ENCODE measurements at places on chromosomes 6 and 20.

DNA sequence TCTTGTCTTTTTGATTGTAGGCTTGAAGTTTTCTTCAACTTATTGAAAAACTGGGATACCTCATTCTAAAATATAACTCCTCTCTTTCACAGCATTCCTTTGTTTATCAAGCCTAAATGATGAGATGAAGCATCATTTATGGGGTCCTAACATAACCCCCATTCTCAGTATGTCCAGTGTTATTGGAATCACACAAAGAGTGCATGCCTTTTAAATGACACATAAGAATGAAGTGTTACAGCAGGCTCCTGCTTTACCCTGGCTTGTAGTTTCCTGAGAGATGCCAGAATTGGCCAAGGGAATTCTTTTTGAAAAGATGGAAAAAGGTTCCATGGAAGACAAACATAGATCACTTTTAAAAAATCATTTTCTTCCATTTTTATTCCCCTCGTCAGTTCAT, 502.4 kb downstream of the BCKDHB start:
- no peak for DNase-seq

DNA sequence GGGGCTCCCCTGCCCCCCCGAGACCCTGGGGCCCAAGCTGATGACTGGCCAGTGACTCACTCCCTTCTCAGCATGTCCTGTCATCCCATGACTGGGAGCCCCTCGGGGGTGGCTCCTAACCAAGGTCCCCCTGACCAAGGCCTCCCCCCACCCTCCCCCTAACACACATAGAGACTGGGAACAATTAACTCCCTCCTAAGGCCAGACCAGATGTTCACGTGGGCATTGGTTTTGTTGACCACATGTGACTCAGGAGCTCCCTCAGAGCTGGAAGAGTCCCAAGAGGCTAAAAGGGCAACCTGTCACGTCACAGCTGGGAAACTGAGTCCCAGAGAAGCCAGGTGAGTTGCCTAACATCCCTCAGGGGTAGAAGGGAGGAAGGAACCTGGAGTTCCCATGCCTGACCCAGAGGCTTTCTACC, 10.6 kb upstream of the CCN5 start:
- DNase-seq: no peak

- no peak for DNase-seq
These were observed 29.3 kb upstream of the EZR start for GRCh38 chr6:158848490-158848895.

- DNase-seq: no peak
These were observed 189.4 kb downstream of the DLL1 start for GRCh38 chr6:170101281-170102035.

DNA sequence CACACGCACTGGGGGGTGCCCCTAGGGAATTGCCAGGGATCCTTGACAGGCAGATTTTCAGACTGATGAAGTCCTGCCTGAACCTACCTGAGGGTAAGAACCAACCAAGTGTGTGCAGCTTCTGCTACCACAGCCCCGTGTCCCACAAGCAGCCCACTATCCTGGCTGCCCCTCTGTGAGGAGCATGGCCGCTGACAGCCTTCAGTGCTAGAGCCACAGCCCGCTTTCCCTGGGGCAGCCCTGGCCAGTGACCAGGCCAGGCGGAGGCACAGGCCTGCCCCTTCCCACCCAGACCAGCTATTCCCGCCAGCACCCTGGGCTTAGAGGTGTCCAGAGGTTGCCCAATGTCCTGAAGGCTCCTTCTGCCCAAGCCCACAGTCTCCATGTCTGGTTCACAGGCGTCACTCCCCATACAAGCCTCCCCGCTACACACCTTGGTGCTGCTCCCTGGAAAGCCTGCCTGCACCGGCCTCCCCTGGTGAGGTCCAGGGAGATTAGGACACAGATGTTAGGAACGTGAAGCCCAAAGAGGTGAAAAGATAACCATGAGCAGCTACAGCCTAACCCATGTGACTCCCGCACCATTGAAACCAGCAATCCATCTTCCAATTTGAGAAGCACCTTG, 207.0 kb downstream of the SYNDIG1 start:
- no peak for DNase-seq

GRCh38 chr6:37538107-37538506, 38.4 kb upstream of the CCDC167 start:
- DNase-seq: peak; percentile 39

- DNase-seq: no peak
These were observed 312.7 kb downstream of the LAMA2 start for GRCh38 chr6:129195643-129196042.

DNA sequence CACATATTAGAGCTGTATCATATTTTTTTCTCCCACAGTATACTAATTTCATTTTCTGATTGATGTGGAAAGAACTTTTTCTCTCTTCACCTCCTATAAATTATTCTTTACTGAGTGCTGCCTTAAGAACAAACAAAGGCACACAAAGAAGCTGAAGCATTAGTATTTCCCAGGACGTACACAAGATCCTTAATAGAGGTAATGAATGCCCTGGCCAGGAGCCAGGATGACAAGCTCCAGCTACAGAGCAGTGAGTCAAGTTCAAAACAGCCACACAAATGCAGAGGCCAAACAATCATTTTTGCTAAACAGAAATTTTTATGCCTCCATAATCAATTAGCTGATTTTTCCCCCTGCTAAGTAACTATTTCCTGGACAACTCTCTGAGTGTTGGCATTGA, 639.6 kb downstream of the EPHA7 start:
- DNase-seq: no peak

DNA sequence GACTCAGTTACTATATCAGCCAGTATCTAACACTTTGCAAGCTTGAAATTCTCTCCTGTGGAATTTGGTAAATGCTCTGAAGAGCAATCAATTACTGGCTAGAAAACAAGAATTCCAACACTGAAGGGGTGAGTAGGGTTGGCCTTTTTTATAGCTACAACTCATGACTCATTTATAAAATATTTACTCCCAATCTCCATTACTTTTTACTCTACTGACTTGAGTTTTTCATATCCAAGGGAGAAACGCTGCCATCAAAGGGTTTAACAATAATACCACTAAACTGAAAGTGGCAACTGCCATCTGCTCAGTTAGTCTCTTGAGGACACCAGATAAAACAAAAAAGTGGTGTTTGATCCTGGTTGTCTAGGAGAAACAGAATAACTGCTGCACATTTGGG, 203.1 kb downstream of the UBE3D start:
- DNase-seq: peak; percentile 21

GRCh38 chr6:25928562-25929324, 1.7 kb downstream of the SLC17A2 start:
- DNase-seq: no peak

DNA sequence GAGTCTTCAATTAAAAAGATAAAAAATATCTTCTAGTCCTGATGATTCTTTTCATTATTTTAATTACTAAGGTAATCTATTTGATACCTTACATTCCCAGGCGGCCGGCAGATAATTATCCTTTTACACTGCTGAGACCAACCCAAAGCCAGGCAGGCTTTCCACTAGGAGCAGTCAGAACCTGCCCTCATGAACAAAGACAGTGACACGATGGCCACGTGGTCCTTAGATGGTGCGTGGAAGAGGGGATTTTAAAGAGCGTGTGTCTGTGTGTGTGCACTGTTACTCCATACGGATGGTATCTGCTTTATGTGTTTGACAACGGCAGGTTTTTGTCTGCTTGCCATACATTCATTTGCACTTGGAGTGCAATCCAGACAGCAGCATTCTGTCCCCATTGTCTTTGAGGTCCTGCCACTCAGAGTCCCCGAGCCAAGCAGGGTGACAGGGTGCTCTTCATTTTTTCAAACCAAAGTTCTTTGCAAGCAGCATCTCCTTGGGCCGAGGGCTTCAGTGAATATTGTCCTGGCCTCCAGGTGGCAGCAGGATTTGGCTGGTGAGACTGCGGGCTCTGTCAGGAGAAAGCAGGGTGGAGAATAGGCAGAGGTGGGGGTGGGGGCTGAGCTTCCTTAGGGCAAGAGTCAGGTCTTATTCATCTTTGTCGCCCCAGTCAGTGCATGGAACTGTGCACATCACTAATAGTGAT, 260.5 kb downstream of the NRN1 start:
- DNase-seq: no peak

DNA sequence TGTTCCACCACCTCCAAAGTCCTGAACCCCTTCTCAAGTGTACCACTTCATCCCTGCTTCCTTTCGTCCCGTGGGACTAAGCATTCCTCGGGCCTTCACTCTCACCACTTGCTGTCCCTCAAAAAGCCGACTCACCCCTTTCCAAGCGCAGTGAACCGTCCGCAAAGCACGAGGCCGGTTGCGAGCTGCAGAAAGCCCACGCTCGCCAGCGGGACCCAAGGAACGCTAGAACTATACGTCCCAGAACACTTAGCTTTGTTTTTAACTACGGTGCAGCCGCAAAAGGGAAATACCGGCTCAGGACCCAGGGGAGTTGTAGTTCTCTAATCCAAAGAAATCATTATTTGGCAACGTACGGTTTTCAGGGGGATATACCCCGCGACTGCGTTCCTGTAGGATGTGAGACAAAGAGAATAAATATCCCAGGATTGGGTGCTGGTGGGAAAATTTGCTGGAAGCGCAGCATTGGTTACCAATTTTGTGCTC, 416 bp upstream of the POLR1H start:
- DNase-seq: no peak

- no peak for DNase-seq
These were observed 117.5 kb downstream of the DLL1 start for GRCh38 chr6:170173335-170173881.

- no peak for DNase-seq
These were observed 30.4 kb upstream of the STXBP5 start for GRCh38 chr6:147173675-147174308.

GRCh38 chr6:151440498-151440897, 11.4 kb downstream of the RMND1 start:
- no peak for DNase-seq

DNA sequence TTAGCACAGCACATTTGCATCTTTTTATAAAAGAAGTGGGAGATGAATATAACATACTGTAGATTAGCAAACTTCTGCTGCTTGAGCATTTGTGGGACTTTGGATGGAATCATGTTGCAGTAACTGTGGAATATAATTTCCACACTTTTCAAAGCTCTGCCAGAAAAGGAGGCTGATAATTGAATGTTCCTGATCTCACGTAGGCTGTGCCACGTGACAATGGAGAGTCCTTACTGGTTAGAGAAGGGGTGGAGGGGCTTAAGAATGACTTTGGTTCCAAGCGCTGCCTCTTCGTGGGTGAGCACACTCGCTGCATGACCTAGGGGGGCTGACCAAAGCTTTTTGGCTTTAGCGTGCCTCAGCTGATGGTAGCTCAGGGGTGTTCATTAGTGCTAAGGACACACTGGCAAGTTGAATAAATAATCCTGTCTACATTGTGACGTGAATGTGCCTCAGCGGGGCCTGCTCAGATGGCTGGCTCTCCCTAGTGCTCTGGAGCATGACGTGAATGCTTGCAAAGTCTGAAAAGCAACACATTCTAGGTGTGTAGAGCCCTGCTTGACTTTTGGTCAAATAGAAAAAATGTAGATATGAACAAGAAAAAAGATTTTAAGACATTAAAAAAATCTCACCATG, 15.0 kb downstream of the WRNIP1 start:
- DNase-seq: no peak

GRCh38 chr20:21325296-21325695, 22.2 kb downstream of the XRN2 start:
- DNase-seq: no peak

- no peak for DNase-seq
These were observed 6.2 kb upstream of the GCM1 start for GRCh38 chr6:53154794-53155193.

GRCh38 chr6:101395345-101395744, 1.8 kb downstream of the GRIK2 start:
- no peak for DNase-seq

- peak; percentile 79 for DNase-seq
These were observed 679 bp upstream of the PPDPF start for GRCh38 chr20:63519668-63520503.

- no peak for DNase-seq
These were observed 3.6 kb downstream of the BEND6 start for GRCh38 chr6:56958481-56958880.

DNA sequence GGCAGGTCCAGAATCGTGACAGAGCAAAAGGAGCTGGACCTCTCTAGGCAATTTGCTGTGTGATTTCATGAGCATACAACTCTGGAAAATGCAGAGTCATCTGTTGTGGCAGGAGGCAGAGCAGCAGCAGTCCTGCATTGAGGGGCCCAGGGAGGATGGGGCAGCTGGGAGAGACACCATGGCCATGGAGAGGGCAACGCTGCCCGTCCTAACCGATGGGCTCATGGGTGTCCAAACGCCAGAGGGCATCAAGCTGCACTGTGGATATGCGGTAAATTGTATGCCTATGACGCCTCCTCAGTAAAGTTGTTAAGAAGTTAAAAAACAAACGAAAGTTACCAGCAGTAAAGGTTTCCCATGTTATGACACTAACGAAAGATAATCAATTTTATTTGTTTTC, 42.2 kb upstream of the DACT2 start:
- DNase-seq: no peak

DNA sequence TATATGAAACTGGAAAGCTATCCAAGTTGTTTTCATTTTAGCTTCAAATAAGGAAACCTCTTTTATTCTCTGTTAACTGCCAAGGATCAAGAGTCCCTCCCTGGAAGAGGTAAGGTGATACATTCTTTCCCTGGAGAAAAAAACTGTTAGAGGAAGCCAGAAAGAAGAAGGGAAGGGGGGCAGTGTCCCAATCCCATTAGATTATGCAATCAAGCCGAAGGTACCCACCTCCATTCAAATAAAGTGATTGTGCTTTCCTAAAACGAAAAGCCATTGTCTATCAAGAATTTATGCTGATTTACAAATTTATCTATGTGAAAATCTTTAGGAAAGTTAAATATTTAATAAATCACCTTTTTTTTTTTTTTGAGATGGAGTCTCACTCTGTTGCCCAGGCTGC, 9.5 kb upstream of the UQCC1 start:
- DNase-seq: no peak

- no peak for DNase-seq
These were observed 3.0 kb downstream of the AMD1 start for GRCh38 chr6:110877569-110877968.

- DNase-seq: no peak
These were observed 198.6 kb upstream of the THBS2 start for GRCh38 chr6:169452117-169452868.

GRCh38 chr6:42269553-42269952, 51.9 kb upstream of the MRPS10 start:
- DNase-seq: no peak

DNA sequence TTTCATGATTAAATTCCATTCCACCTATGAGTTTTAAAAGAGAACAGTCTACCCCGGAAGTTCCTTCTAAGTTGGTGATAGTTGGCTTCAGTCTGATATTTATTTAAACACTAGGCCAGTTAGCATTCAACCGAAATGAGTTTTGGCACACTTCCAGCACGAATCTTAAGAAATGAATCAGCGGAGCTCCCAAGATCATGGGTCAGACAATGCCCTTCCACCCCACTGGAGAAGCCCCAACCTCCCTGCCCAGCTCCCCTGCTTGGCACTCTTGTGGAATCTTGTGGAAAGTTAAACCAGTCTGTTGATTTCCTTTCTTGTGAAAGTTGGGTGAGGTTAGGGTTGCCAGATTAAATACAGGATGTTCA, 64.3 kb downstream of the MKKS start:
- DNase-seq: no peak

Data from SW480 (cell line).